ENCODE measurements at places on chromosomes 16 and 17. TPM values are rescaled to one million over a fixed set of nuclear protein-coding genes. Genes with fewer than 3 reads are reported as not detected.

Gene CACNB1
- total RNA-seq: 16.2 TPM

DNA sequence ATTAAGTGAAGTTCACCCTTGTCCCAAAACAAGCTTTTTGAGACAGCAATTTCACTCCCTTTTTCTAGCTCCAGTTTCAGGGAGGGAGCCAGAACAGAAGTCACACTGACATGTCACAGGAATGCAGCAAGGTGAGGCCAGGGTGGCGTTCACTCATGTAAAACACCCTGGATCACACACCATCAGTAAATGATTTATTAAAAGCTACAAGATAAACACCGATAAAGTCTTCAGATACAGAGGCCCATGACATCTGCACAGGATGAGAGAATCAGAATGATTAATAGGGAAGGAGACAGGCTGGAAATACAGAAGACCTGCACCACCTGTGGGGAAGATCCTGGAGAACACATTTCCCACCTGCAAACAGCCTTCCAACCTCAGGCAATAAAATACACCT lies 77.5 kb upstream of the DYNLRB2 start:
- no peak for DNase-seq

DNA sequence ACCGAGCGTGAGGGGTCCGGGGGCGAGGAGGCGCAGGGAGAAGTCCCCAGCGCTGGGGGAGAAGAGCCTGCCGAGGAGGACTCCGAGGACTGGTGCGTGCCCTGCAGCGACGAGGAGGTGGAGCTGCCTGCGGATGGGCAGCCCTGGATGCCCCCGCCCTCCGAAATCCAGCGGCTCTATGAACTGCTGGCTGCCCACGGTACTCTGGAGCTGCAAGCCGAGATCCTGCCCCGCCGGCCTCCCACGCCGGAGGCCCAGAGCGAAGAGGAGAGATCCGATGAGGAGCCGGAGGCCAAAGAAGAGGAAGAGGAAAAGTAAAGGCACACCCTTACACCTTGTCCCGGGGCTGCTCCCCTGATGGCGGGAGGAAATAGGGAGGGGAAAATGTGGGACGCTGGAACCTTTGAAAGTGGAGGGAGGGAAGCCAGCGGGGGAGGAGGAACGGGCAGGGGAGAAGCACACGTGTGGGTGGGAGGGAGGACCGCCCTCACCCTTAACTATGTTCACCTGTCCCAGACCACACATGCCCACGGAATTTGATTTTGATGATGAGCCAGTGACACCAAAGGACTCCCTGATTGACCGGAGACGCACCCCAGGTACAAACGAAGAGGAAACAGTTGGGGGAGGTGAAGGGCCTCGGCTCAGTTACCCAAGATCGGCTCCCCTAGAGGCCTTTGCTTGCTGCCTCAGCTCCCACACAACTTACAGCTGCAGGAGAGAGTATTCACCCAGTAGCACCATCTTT lies 916 bp downstream of the PAGR1 start:
- peak; percentile 42 for DNase-seq

- no peak for DNase-seq
These were observed 205.6 kb downstream of the XYLT1 start for GRCh38 chr16:17265154-17265553.

DNA sequence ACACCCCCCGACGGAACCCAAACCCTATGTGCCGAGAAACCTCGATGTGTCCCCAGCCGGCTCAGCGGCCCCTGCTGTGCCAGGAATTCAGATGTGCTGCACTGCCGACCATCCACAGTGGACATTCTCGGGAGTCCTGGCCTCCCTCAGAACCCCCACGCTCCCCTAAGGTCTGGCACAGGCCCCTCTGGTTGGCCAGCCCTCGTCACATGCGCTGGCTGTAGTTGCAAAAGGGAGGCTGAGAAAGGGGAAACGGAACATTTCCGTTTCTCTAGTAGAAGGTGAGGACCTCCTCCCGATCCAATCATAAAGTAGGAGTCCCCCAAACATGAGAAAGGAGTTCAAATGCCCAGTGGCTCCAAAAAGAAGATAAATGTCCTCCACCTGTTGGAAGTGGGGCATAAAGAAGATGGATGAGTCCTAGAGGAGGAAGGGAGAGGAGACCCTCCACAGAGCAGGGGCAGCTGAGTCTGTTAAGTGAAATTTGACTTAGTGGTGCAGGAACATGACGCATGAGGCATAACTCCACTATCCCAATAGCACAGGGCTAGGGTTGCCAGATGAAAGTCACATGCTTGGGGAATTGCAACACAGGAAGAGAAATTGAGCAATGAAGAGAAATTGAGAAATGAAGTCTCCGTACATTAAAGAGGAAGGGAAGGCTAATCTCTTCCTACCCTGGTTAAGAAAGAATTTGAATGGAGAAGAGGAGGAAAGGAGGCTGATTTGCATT lies 49.3 kb upstream of the WSB1 start:
- DNase-seq: no peak

DNA sequence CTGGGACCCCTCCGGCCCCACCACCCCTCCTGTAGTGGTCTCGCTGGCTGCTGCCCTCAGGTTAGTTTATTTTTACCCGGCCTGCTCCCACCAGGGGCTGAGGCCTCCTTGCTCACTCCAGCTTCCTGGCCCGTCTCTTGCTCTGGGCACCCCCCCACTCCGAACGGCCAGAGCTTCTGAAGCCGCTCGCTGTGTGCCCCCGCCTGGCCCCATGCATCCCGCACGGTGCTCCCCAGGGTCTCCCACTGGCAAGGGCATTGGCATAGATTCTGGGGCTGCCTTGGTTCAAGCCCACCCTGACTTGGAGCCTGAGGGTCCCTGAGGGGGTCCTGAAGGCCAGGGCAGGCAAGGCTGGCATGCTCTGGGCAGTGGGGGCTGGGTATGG lies 186.4 kb downstream of the SEC14L1 start:
- DNase-seq: no peak

- DNase-seq: no peak
These were observed 414.6 kb upstream of the PSMD7 start for GRCh38 chr16:73882033-73882432.

DNA sequence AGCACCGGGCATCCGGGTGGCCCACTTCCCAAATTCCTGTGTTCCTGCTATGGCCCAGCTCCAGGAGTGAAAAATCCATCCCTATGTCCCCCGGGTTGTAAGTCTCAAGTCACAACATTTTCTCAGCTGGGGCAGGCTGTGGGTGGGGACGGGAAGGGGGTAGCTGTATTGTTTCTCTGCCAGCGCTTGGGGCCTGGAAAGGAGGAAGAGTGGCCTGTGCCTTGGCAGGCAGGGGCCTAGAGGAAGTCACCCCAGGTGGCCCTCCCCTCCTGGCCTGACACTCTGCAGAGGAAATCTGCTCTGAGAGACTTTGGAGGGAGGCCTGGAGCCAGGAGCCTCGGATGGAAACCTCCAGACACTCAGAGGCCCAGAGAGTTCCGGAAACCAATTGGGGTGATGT lies 10.6 kb upstream of the SCN4A start:
- no peak for DNase-seq

Measured in neural crest cell (in vitro differentiated cells).